ENCODE measurements at places on chromosomes 6 and 20.

DNA sequence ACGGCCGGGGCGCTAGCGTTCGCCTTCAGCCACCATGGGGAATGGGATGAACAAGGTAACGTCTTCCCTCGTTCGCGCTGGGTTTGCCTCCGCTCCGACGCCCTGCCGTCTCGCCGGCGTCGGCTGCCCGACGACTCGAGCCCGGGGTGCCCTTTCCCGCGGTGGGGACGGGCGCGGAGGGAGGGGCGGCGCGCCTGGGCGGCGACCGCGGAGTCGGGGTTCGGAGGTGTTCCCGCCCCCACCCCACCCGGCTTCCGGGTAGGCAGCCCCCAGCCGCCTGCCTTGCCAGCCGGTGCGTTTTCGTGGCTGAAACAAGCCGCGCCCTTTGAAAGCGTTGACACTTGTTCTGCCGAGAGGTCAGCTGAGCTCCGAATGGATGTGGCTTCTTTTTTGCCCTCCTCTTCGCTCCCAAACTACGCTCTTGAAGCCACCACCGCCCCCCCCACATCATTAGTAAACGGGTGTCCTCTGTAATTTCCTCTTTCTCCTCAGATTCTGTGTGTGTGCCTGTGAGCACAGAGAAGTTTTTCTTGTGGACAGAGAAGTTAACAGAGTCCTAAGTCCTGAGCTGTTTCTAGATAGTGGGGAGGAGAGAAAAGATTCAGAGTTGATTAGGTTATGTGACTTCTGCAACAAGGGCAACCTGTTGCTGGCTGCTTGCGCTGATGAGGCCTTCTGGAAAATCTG, 362 bp downstream of the DUSP22 start:
- DNase-seq, result no peak

GRCh38 chr6:66985816-66986215, 1278.8 kb upstream of the EYS start:
- no peak for DNase-seq

DNA sequence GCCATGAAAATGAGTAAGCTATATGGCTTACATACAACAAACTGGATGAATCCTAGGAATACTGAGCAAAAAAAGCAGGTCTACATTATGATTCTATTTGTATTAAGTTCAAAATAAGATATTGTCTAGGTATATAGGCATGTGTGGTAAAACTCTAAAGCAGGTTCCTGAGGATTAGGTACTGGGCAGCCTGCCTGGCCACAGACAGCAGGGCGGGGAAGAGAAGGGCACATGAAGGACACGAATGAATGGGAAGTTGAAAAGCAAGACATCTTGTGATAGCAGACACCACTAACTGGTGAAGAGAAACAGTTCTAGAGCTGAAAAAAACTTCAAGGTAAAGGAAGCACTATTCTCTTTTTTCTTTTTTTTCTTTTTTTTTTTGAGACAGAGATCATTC, 72.6 kb upstream of the SLC4A11 start:
- no peak for DNase-seq

GRCh38 chr6:163985710-163986109, 571.2 kb downstream of the QKI start:
- no peak for DNase-seq

GRCh38 chr6:156859686-156860085, 82.5 kb downstream of the ARID1B start:
- DNase-seq, result no peak

DNA sequence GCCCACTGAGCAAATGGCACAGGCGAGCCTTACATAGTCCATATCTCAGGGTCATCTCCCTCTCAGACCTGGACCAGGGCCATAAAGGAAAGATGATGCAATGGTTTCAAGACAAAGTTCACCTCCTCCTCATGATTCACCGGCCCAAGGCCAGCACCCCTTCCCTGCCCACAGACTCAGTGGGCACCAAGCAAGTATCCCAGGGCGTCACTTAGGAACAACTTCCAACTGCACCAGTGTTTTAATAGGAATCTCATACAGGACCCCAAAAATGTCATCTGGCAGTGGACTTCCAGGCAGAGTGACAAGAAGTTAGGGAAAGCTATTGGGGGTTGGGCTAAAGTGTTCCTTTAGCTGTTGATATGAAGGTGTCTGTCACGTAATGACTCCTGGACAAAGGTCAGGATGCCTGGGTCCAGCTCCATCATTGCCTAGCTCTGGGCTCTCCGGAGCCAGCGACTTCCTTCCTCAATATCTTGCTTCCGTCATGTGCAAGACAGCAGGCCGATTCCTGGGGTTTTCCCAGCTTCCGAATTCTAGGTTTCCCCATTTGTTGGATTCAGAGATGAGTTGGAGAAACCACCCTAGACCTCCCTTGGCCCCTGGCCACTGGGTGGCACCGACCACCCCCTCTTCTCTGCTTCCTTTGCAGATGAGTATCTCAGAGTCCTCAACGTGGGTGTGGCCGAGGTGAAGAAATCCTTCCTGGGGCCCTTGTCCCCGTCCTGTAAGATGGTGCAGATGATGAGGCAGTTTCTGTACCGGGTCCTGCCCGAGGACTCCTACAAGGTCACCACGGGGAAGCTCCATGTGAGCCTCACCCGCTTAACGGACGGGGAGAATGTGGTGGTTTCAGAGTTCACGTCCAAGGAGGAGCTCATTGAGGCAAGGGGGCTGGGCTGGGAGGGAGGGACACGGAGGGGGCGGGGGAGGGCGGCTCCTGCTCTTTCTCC, 21.1 kb downstream of the PNPLA1 start:
- DNase-seq, result no peak

DNA sequence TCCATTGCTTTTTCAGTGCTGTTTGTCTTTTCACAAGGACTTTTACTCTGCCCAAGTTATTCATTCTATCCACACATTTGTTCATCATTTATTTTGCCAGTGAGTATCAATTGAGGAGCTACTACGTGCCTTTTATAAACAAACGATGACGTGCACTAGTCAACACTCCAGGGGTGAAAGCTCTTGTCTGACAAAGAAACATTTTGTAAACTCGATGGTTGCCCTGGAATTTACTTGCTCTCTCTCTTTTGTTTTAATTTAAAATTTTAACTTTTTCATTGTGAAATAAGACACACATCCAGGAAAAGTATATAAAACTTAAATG, 8.3 kb upstream of the MRPS18A start:
- DNase-seq, result no peak

- DNase-seq, result no peak
These were observed 28.6 kb downstream of the CST8 start for GRCh38 chr20:23519556-23519955.
